CD8-positive, alpha-beta T cell (primary cell): ENCODE measurements at places on chromosomes 11 and 22. TPM values are rescaled to one million over a fixed set of nuclear protein-coding genes. Genes with fewer than 3 reads are reported as not detected.

IGLL5 gene
- total RNA-seq, result not detected

CALCA gene
- total RNA-seq, result not detected

C11orf42 gene
- not detected for total RNA-seq

C22orf31 gene
- not detected for total RNA-seq

SLC5A1 gene
- not detected for total RNA-seq

CAVIN3 gene
- not detected for total RNA-seq

C11orf16 gene
- not detected for total RNA-seq

MIAT gene
- total RNA-seq, result 81.6 TPM

BBS1 gene
- 10.8 TPM for total RNA-seq

CNTF gene
- 3.7 TPM for total RNA-seq

MS4A14 gene
- total RNA-seq, result not detected

TRIM48 gene
- not detected for total RNA-seq

OR8D4 gene
- not detected for total RNA-seq

P2RX6 gene
- 0.36 TPM for total RNA-seq

SIAE gene
- total RNA-seq, result 3.2 TPM

FKBP2 gene
- total RNA-seq, result 19.4 TPM

TSSK2 gene
- total RNA-seq, result 0.27 TPM

TUB gene
- not detected for total RNA-seq

TMEM45B gene
- total RNA-seq, result 0.81 TPM

OVOL1 gene
- 0.33 TPM for total RNA-seq

KCNE3 gene
- total RNA-seq, result not detected

ADAMTS8 gene
- not detected for total RNA-seq

MAPK8IP2 gene
- 0.16 TPM for total RNA-seq

TTC38 gene
- 5.9 TPM for total RNA-seq
